ENCODE measurements at places on chromosomes 6 and 20.

- DNase-seq = no peak
Measured at GRCh38 chr20:1856424-1856823, 38.8 kb upstream of the SIRPA start.

DNA sequence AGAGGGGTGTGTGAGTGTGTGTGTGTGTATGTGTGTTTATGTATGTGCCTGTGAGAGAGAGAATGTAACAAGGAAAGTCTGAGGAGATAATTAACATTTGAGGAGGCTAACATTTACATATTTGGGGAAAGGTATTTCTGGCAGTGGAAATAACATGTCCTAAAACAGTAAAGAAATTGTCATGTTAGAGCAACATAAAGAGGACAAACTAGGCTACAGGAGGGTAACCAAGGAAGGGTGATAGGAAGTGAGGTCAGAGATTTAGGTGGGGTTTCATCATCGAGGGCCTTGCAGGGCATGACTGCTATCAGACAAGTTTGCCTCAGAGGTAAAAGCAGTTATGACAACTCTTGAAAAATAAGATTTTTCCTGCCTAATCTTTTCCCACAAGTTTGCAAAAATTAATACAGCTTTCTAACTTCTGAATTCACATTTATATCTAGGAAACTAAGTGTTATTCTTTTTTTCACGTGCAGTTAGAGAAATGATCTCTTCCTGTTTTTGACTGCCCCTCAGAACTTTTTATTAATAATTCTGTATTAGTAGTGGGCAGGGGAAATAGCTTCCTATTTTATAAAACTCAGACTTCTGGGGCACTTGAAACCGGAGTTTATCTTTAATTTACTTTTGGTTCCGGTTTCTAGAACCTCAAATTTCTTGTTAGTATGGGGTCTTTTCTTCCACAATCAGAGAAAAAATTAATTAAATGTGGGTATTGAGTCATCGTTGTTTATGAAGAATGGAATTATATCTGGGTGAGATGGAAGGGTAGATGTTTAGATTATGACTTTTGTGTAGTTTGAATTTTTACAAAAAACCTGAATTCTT, 30.5 kb upstream of the RHAG start:
- DNase-seq = no peak

DNA sequence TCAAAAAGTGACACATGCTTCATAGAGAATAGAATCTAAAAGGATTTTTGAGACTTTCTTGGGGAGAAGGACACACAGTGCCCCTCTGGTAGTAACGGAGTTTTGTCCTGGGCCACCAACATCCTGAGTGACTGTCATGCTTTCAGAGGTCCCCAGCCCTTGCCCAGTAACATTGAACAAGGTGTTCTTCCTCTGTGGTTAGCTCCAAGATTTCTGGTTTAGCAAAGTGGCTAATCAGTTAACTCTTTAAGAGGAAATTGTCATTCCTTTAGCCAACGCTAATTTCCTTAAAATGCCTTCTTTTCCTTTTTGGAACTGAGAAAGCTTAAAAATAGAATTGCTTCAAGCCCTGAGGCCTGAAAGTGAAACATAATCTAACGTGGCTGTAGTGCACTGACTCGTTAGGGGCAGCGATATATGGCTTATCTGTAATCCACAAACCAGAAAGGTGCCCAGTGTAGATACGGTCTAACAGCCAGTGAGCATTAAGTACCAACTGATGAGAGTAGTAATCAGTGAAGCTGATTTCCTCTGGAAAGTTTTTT, 7.8 kb downstream of the E2F3 start:
- no peak for DNase-seq

GRCh38 chr6:80329496-80329895, 223.0 kb downstream of the BCKDHB start:
- no peak for DNase-seq

DNA sequence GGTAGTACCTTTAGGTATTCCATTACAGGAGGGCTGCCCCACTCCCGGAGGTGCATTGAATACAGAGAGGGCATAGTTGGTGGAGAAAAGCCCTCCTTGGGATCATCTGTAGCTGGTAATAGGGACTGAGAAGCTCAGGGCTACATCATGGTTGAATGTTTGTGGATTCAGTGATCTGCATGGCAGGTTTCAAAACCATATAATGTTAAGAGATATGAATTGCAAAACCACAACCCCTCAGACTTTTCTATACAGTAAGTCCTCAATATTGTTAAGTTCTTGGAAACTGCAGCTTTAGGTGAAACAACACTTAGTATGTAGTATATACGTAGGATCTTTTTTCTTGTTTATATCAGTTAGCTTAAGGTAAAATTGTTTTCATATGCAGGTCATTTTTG, 11.3 kb downstream of the TULP4 start:
- DNase-seq = no peak

- no peak for DNase-seq
Measured at GRCh38 chr6:98831959-98832283, 2.5 kb upstream of the POU3F2 start.
